ENCODE measurements at places on chromosomes 7 and 10. TPM values are rescaled to one million over a fixed set of nuclear protein-coding genes. Genes with fewer than 3 reads are reported as not detected.

- no peaks in the 10 kb centered on the region for H3K4me1 ChIP-seq
- H3K36me3 ChIP-seq, result peaks cover 29% of the 10 kb centered on the region
- no peaks in the 10 kb centered on the region for H3K27me3 ChIP-seq
- H3K27ac ChIP-seq, result no peak overlapping the region
Observed at GRCh38 chr10:74093530-74094164, 57.0 kb downstream of the AP3M1 start.

GRCh38 chr7:36746347-36746746 lies 22.1 kb upstream of the AOAH start:
- no peak overlapping the region for H3K4me3 ChIP-seq
- H3K27me3 ChIP-seq, result no peaks in the 10 kb centered on the region
- no peaks in the 10 kb centered on the region for H3K36me3 ChIP-seq
- DNase-seq, result no peak
- peaks cover 6% of the 10 kb centered on the region for H3K4me1 ChIP-seq

DNA sequence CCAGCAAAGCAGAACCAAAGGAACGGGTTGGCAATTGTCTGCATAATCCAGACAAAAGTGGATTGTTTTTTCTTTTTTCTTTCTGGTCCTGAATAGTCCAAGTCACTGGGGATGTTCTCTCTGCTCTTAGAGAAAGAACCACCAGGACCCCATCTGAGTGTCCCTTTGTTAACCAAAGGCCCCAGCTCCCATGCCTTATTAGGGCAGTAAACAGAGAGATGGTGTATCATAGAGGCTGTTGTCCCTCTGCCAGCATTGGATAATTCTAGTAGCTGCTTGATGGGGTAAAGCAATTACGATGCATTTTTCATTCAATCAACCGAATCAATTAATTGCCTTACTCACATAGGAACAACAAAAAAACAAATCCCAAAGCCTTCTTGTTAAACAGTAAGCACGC lies 213.0 kb downstream of the BUB3 start:
- no peak overlapping the region for H3K4me3 ChIP-seq
- H3K27ac ChIP-seq, result no peak overlapping the region
- no peaks in the 10 kb centered on the region for H3K27me3 ChIP-seq

DNA sequence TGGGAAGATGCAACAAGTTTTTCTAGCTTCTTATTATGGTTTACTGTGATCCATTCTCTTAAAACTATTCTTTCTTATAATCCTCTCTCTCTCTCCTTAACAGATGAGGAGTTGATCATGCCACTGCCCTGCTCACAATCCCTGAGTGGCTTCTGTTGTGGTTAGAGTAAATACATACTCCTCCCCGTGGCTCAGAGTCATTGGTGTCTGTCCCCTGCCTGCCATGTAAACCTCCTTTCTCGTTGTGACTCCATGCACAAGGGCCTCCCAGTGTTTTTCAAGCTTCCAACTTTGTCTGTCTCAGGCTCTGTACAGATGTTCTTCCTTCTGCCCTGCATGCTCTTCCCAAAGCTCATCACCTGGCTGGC lies 20.4 kb downstream of the CCNY start:
- no peaks in the 10 kb centered on the region for H3K36me3 ChIP-seq
- no peak for DNase-seq
- H3K27ac ChIP-seq, result no peak overlapping the region
- no peak overlapping the region for H3K4me3 ChIP-seq

DNA sequence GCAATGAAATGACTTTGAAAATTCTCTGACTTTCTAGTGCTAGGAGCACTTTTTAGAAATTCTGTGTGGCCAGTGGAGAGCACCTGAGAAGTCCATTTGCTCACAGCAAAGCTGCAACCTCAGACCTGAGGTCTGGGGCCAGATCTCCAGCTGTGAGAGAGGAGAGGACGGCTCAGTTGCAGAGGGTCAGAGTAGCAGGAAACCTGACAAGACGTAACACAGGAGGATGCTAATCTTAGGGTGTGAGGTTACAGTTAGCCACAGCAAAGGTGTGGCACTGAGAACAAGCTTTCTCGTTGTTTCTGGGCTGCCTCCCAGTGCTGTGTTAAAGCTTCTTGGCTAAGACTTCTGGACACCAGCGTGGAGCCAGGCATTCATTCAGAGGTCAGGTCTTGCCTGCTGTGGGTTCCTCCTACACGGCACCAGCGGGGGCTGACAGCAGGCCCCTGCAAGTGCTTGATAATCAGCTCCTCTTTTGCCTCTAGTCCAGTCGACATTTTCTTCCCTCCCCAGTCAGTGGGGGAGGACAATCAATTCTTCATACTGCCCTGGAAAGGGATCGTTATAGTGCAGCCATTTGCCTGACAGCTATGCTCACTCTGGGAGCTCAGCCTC lies 435.4 kb upstream of the DPP6 start:
- H3K4me1 ChIP-seq, result no peaks in the 10 kb centered on the region
- no peaks in the 10 kb centered on the region for H3K27me3 ChIP-seq
- no peaks in the 10 kb centered on the region for H3K36me3 ChIP-seq
- H3K27ac ChIP-seq, result no peak overlapping the region
- no peak overlapping the region for H3K4me3 ChIP-seq

- no peaks in the 10 kb centered on the region for H3K36me3 ChIP-seq
- no peak overlapping the region for H3K27ac ChIP-seq
- H3K27me3 ChIP-seq, result peaks cover 3% of the 10 kb centered on the region
Observed at GRCh38 chr10:31581741-31582323, 262.8 kb downstream of the ZEB1 start.

DNA sequence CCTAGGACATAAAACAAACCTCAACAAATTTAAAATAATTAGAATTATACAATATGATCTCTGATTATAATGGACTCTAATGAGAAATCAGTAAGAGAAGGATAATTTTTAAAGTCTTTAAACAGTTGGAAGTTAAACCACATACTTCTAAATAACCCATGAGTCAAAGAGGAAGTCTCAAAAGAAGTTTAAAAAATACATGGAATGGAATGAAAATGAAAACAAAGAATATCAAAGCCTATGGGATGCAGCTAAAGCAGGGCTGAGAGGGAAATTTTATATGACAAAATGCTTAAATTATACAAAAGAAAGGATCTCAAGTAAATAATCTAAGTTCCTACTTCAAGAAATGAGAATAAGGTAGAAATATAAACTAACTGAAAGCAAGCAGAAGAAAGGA lies 460.5 kb downstream of the RPS24 start:
- no peaks in the 10 kb centered on the region for H3K4me1 ChIP-seq
- no peak overlapping the region for H3K27ac ChIP-seq
- DNase-seq, result no peak
- H3K4me3 ChIP-seq, result no peak overlapping the region
- no peaks in the 10 kb centered on the region for H3K27me3 ChIP-seq

GRCh38 chr7:150311146-150311545 lies 12.0 kb upstream of the LRRC61 start:
- H3K4me3 ChIP-seq, result no peak overlapping the region
- no peak overlapping the region for H3K27ac ChIP-seq
- no peak for DNase-seq
- no peaks in the 10 kb centered on the region for H3K36me3 ChIP-seq
- H3K4me1 ChIP-seq, result no peaks in the 10 kb centered on the region

DNA sequence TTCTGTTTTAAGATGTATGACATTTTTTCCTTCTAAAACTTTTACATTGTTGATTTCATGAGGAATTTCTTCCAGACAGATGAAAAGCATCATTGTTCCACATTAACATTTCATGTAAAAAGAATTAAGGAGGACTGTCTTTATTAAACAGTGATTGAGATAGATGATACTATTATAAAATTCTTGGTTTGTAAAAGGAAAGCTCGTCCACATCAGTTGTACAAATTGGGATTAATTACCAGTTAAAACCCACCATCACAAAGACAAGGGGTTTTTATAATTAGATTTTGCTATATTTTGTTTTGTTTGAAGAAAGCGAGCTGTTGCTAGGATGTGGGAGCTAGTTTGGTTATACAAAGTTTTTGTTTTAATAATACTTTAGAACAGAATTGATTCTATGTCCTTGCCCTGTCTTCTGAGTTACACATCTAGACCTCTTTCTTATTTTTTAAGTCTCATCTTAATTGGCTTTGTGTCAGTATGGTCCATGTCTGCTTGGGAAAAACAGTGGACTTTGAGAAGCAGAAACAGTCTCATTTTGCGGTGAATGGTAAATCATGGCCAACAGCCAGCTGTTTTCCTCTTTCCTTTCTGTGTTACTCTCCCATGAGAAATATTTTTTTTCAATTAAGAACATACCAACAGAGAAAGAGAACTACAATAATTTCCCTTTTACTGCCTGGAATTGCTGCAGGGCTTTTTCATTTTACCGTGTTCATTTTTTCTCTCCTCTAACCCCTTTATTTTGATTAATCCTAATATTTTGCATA lies 3.2 kb downstream of the TES start:
- peak overlapping the region; percentile 95 for H3K4me3 ChIP-seq
- peaks cover 3% of the 10 kb centered on the region for H3K36me3 ChIP-seq
- DNase-seq, result no peak
- H3K27me3 ChIP-seq, result no peaks in the 10 kb centered on the region
- H3K27ac ChIP-seq, result peak overlapping the region; percentile 96

- H3K27me3 ChIP-seq, result peaks cover 5% of the 10 kb centered on the region
- H3K27ac ChIP-seq, result no peak overlapping the region
- no peaks in the 10 kb centered on the region for H3K4me1 ChIP-seq
- no peak for DNase-seq
- H3K36me3 ChIP-seq, result no peaks in the 10 kb centered on the region
Observed at GRCh38 chr7:106875508-106875907, 10.4 kb downstream of the PIK3CG start.

DNA sequence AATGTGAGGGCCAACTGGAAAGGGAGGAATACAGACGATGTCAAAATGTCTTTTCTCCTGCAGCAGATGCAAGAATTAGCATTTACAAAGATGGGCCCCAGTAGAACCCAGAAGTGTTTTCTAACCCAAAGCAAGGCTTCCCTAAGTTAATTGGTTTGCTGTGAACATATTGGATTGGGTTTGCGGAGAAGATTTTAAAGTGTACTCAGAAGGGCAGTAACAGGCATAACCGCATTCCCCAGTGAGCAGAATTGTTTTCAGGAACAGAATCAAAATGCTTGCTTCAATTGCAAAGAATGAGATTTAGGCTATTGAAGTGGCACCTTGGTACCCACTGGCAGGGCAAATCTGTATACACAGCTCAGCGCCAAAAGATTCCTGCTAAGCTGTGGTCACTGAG lies 78.0 kb downstream of the NRP1 start:
- no peaks in the 10 kb centered on the region for H3K27me3 ChIP-seq
- H3K4me1 ChIP-seq, result peaks cover 29% of the 10 kb centered on the region
- H3K4me3 ChIP-seq, result no peak overlapping the region

DNA sequence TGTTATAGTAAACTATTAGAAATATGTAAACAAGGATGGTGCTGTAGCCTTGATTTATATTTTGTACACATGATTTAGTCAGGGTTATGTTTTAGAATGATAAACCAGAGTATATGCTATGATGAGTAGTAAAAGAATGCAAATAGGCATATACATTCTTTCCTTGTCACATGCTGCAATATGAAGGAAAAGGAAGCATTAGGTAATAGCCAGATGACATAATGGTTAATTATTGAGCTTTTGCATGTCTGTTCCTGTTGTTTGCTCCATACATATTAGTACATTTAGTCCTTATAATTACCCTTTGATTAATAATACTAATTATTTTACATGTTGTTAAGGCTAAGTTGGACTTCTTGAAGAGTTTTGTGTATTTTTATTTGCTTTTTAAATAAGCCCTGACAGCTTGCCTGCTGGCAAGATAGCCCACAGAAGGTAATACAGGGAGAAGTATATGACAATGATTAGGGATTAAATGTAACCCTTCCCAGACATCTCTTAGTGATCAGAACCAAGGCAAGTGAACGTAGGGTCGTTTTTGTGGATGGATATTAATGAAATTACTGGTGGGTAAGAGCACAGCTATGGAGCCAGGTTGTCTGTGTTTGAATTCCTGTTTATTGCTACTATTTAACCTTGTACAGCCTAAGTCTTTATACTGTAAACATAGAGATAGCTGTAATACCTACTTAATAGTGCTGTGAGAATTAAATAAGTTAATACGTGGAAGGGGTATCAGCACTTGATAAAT lies 68.4 kb downstream of the PHTF2 start:
- peak overlapping the region; percentile 23 for H3K4me3 ChIP-seq
- peaks cover 19% of the 10 kb centered on the region for H3K4me1 ChIP-seq
- H3K27ac ChIP-seq, result peak overlapping the region; percentile 70
- peak; percentile 45 for DNase-seq

ANKRD2 gene
- 0.18 TPM for polyA plus RNA-seq

HMX2 gene
- polyA plus RNA-seq, result not detected

Measured in keratinocyte (primary cell).